ENCODE measurements at places on chromosomes 4 and X.

DNA sequence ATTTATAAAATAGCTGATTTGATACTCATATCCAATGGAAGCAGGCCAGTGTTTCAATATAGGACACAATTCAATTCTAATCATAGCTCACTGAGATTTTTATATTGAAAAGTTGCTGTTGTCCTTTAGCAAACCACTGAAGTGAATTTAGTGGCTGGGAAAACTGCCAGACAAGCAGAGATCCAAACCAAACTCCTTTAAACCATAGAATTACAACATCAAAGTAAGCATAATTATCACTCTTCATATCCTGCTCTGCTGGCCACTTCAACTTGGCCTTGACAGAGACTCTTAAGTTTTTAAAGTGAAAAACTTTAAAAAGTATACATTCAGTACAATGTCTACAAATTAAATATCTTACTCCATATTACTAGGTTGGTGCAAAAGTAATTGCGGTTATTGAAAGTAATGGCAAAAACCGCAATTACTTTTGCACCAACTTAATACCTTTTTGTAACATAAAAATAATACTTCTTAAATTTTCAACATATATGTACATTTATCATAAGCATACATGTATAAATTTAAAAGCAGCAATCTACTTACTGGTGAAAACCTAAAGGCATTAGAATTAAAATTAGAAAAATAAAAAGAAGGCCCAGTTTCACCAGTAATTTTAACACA lies 433.0 kb downstream of the PCDH10 start:
- H3K27me3 ChIP-seq: no peaks in the 10 kb centered on the region
- H3K4me1 ChIP-seq: no peaks in the 10 kb centered on the region
- H3K4me3 ChIP-seq: no peak overlapping the region
- H3K36me3 ChIP-seq: no peaks in the 10 kb centered on the region
- DNase-seq: no peak

GRCh38 chrX:65726715-65727114 lies 59.3 kb downstream of the MSN start:
- no peak overlapping the region for H3K4me3 ChIP-seq
- peaks cover 84% of the 10 kb centered on the region for H3K4me1 ChIP-seq
- H3K27ac ChIP-seq: peak overlapping the region; percentile 83
- no peak for DNase-seq
- no peaks in the 10 kb centered on the region for H3K27me3 ChIP-seq

DNA sequence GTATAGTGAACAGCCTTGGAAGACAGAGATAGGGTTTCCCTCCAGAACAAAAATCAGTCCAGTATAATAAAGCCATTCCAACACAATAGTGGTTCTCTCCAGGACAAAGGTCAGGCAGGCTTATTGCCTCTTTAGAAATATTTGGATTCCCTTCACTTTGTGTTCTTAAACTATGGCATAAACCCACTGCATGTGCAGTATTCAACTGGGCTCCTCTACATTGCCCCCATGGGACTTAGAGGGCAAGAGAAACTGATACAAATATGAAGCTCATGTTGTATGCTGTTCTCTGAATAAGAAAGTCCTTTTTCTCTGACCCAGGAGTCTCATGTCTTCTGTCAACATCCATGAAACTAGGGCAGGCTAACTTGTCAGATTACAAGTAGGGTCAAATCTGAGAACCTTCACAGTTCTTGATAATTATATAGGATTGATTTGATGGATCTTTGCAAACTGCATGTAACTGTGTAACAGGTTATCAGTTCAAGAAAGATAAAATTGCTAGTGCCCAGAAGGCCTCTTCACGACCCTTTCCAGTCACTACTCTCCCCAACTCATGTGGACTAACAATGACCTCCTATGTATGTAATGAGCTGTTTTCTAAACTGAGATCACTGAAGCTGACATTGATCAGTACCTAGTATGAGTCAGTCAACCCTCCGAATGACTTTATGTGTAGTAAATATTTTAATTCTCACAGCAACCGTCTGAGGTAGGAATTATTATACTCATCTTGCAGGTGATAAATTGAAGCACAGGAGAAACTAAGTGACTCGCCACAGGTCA lies 31.9 kb upstream of the FAM9C start:
- H3K4me3 ChIP-seq: no peak overlapping the region
- no peak for DNase-seq
- no peaks in the 10 kb centered on the region for H3K36me3 ChIP-seq
- peaks cover 65% of the 10 kb centered on the region for H3K4me1 ChIP-seq
- H3K27me3 ChIP-seq: no peaks in the 10 kb centered on the region

DNA sequence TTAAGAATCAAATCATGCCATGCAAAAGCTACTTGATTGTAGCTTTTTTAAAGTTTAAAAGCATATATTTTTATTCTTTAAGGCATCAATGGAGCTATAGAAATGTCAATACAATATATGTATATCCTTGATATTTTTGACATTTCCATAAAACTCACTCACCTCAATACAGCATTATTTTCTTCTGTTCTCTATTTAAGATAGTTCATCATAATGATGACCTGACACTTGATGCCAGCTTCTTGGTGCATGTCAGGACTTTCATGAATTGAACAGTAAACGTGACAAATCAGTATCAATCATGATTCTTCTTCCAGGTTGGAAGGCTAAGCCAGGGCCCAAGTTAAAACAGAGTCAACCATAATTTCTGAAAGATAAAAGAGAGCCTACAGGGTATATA lies 33.6 kb upstream of the ATP8A1 start:
- H3K4me3 ChIP-seq: no peak overlapping the region
- H3K27ac ChIP-seq: no peak overlapping the region
- DNase-seq: no peak
- H3K36me3 ChIP-seq: no peaks in the 10 kb centered on the region
- H3K4me1 ChIP-seq: no peaks in the 10 kb centered on the region

DNA sequence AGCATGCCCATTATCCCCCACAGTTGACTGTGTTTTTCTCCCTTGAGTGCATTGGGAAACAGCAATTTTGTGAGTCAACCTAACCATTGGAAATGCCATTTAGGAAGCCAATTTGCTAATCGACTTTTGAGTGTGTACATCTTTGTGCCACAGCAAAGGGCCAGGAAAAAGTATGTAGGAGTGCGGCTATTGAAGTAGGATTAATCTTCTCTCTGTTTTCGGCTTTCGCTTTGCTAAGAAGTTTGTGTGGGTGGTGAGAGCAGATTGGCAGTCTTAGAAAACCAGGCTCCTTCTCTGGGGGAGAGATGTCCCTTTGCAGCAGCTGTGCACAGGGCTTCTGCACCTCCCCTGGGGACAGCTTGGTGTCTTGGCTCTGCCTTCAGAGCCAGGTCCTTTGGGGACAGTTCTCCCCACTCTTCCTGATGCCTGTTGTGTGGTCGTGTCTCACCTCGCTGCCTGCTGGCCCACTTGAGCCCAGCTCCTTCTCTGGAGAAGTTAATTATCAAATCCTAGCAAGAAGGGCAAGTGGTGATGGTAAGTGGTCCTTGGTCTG lies 74.5 kb downstream of the GEMIN8 start:
- H3K27me3 ChIP-seq: peaks cover 2% of the 10 kb centered on the region
- no peak overlapping the region for H3K4me3 ChIP-seq
- peaks cover 2% of the 10 kb centered on the region for H3K36me3 ChIP-seq
- H3K4me1 ChIP-seq: no peaks in the 10 kb centered on the region

DNA sequence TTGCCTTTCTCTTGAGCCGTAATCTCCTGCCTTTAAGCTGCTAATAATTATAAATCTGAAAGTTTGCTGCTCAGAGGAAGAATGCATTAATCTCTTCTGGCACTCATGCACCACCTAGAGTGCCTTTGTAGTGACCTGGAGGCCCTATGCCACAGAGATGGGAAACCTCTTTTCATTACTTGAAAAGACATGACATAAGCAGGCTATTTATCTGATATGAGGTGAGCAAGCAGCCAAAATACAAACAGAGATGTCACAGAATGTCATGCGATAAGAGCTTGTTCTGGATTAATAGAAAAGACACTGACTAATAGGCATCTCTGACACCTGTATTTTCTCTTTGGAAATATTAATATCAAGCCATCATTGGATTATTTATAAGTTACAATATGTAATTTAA lies 42.3 kb downstream of the GABRB1 start:
- no peaks in the 10 kb centered on the region for H3K4me1 ChIP-seq
- no peak overlapping the region for H3K4me3 ChIP-seq
- H3K36me3 ChIP-seq: no peaks in the 10 kb centered on the region
- H3K27ac ChIP-seq: no peak overlapping the region
- DNase-seq: no peak

- no peak overlapping the region for H3K4me3 ChIP-seq
- no peaks in the 10 kb centered on the region for H3K4me1 ChIP-seq
- no peaks in the 10 kb centered on the region for H3K27me3 ChIP-seq
These were observed 47.0 kb upstream of the MAN2B2 start for GRCh38 chr4:6527683-6528595.

- DNase-seq: no peak
- no peaks in the 10 kb centered on the region for H3K36me3 ChIP-seq
- no peaks in the 10 kb centered on the region for H3K4me1 ChIP-seq
- no peaks in the 10 kb centered on the region for H3K27me3 ChIP-seq
- no peak overlapping the region for H3K27ac ChIP-seq
These were observed 133.4 kb downstream of the TBC1D19 start for GRCh38 chr4:26717332-26717731.

- no peak for DNase-seq
- no peaks in the 10 kb centered on the region for H3K27me3 ChIP-seq
- peaks cover 25% of the 10 kb centered on the region for H3K4me1 ChIP-seq
- H3K4me3 ChIP-seq: no peak overlapping the region
- no peak overlapping the region for H3K27ac ChIP-seq
These were observed 12.0 kb upstream of the TNIP2 start for GRCh38 chr4:2768124-2768523.

- no peaks in the 10 kb centered on the region for H3K4me1 ChIP-seq
- H3K36me3 ChIP-seq: no peaks in the 10 kb centered on the region
- H3K4me3 ChIP-seq: no peak overlapping the region
- H3K27ac ChIP-seq: no peak overlapping the region
- no peak for DNase-seq
These were observed 1491.2 kb downstream of the STIM2 start for GRCh38 chr4:28351826-28352225.

DNA sequence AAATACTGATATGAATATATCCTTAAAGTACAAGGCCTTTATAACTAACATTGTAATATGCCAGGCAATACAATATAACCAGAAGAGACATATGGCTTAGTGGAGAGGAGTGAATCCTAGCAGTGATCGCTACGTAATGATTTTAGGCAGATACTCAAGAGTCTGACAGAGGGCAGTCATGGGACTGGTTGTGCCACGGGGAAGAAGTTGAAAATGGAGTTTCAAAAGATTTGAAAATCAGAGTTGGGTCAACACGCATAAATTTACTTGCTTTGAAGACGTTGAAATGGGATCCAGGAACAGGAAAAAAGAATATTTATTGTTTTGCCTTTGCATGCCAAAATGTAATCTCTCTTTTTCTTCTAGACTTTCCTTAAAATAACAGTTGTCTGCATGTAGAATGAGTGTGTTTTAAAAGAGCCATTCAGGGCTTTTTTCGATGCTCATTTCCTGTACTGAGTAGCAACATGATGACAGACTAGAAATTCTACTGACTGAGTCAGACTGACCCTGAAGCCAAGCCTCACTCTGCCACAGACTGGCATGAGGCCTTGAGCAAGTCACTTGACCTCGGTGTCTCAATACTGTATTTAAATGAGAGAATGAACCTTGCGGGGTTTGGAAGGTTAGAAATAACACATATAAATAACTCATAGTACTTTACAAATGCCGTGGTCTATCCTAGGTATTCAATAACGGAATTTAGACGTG lies 8.1 kb upstream of the SMS start:
- peak; percentile 21 for DNase-seq

- no peaks in the 10 kb centered on the region for H3K4me1 ChIP-seq
- no peaks in the 10 kb centered on the region for H3K27me3 ChIP-seq
- no peaks in the 10 kb centered on the region for H3K36me3 ChIP-seq
- DNase-seq: no peak
These were observed 454.1 kb upstream of the ADGRL3 start for GRCh38 chr4:60745800-60746571.

DNA sequence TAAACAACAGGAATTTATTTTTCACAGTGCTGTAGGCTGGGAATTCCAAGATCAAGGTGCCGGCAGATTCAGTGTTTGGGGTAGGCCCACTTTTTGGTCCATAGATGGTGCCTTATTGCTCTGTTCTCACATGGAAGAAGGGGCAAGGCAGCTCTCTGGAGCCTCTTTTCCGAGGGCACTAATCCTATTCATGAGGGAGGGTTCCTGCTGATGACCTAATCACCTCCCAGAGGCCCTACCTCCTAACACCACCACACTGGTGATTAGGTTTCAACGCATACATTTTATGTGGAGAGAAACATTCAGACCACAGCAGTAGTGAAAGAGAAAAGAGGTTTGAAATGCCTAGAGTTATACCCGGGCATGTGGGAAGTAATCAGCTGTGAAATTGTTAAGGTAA lies 1.4 kb upstream of the POLA1 start:
- no peaks in the 10 kb centered on the region for H3K27me3 ChIP-seq
- peaks cover 17% of the 10 kb centered on the region for H3K4me1 ChIP-seq
- no peak overlapping the region for H3K4me3 ChIP-seq
- H3K27ac ChIP-seq: no peak overlapping the region
- peaks cover 10% of the 10 kb centered on the region for H3K36me3 ChIP-seq

GRCh38 chr4:41137879-41138278 lies 76.5 kb downstream of the APBB2 start:
- H3K27ac ChIP-seq: no peak overlapping the region
- no peaks in the 10 kb centered on the region for H3K36me3 ChIP-seq
- H3K27me3 ChIP-seq: peaks cover 2% of the 10 kb centered on the region
- H3K4me3 ChIP-seq: no peak overlapping the region
- no peak for DNase-seq
- no peaks in the 10 kb centered on the region for H3K4me1 ChIP-seq

DNA sequence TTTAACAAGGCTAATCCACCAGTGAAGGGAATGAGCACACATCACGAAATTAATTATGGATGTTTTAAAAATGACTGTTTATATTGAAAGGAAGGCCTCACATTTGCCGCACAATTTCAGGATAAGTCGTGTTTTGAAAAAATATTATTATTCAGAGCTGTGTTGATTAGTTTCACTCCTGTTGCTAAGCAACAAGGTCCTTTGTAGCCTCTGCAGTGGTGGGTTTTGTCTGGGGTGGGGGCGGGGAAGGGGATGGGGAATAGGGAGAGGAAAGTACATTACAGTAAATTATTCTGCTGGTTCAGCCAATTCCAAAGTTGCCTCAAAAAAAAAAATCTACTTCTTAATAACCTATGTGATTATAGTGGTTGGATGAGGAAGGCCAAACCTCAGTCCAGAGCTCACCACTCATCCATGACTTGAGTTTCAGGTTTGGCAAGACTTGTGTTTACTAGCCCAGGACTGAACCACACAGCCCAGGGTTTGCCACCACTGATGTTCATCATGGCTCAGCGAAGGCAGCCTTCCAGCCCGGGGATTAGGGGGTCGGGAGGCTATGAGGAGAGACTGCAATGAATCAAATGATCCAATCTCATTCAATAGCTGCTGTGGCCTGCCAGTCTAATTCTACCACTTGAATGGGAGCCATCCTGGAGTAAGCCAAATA lies 162.5 kb upstream of the ATP6AP2 start:
- H3K36me3 ChIP-seq: no peaks in the 10 kb centered on the region
- no peak overlapping the region for H3K4me3 ChIP-seq
- DNase-seq: no peak
- H3K27me3 ChIP-seq: no peaks in the 10 kb centered on the region
- H3K27ac ChIP-seq: no peak overlapping the region
